ENCODE measurements at places on chromosomes 11 and 22.
A peak's percentile ranks its signal among the peaks of the same experiment; 100 is the strongest.

GRCh38 chr11:3127706-3128355, 37.3 kb downstream of the OSBPL5 start:
- no peak for DNase-seq

- no peak for DNase-seq
Measured at GRCh38 chr11:58097437-58097836, 27.9 kb downstream of the OR9I1 start.

DNA sequence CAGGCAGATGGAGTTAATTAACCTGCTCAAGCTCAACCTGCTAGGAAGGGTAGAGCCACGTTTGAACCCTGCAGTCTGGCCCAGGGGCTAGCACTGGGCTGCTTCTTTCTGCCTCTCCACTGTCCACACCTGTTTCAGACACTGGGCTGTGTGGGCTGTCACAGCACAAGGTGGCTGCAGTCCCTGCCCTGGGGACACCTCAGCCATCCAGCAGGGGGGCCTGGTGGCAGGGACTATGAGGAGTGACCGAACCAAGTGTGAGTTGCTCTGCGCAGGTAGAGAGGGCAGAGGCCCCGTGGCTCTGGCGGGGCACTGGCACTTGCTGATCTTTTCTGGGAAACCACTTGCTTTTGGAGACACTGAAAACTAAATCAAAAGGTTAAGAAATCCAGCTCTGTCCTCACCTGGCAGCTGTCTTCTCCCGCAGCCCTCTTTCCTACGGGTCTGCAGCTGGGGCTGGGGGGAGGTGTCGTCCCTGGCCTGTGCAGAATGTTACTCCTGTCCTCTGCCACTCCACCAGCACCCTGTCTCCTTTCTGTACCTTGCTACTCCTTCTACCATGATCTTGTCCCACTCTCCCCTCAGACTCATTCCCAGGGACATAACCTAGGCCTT, 5.8 kb downstream of the BAD start:
- no peak for DNase-seq

- no peak for DNase-seq
Measured at GRCh38 chr11:44802347-44802746, 75.6 kb downstream of the TSPAN18 start.

DNA sequence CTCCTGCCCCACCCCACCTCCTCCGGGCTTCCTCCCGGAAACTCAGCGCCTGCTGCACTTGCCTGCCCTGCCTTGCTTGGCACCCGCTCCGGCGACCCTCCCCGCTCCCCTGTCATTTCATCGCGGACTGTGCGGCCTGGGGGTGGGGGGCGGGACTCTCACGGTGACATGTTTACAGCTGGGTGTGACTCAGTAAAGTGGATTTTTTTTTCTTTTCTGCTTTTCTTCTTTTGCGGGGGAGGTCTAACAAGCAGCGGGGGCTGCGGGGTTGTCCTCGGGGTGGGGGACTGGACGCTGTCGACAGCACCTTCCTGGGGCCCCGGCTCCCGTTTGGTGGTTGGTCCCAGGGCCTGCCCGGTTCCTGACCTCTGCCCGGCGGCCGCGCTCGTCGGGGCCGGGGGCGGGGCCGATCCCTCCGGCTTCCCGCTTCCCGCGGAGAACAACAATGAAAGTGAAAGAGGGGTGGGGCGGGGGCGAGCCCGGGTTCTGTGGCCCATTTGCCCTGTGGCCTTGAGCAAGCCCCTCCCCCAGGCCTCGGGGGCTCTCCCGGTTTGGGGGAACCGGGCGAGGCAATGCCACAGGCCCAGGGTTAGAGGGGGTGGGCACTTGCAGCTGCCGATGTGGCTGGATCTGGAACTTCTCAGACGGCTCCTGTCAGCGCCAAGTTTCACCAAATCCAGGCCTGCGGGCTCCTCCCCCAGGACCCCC, 975 bp upstream of the MDK start:
- peak; percentile 73 for DNase-seq

DNA sequence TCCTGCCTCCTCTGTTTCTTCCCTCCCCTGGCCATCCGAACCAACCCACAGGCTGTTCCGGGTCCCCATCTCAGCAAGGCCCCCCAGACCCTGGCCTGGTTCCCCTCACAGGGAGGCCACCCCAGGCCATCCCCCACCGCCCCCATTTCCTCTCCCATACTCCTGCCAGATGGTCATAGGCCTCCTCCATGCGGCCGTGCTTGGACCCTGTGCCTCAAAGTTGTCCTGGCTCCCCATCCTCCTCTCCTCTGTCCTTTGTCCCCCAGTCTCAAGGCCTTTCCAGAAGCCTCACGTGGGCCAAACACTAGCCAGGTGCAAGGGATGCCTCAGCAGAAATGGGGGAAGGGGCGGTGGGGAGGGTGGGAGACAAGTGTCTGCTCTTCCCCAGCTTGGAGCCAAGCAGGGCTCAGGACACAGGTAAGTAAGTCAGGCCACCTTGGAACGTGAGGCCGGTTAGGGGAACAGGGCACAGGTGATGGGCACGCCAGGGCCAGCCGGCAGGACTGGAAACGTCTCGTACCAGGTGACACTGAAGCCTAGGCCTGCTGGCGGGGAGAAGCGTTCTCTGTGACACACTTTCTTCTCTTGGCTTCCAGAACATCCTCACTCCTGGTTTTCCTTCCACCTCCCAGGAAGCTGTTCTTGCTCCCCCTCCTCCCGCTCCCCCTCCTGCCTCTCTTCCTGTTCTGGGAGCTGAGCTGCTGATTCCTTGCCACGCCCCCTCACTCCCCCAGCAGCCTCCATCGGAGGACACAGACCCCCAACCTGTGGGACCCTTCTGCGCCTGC, 31.5 kb upstream of the SLC22A12 start:
- DNase-seq: no peak

DNA sequence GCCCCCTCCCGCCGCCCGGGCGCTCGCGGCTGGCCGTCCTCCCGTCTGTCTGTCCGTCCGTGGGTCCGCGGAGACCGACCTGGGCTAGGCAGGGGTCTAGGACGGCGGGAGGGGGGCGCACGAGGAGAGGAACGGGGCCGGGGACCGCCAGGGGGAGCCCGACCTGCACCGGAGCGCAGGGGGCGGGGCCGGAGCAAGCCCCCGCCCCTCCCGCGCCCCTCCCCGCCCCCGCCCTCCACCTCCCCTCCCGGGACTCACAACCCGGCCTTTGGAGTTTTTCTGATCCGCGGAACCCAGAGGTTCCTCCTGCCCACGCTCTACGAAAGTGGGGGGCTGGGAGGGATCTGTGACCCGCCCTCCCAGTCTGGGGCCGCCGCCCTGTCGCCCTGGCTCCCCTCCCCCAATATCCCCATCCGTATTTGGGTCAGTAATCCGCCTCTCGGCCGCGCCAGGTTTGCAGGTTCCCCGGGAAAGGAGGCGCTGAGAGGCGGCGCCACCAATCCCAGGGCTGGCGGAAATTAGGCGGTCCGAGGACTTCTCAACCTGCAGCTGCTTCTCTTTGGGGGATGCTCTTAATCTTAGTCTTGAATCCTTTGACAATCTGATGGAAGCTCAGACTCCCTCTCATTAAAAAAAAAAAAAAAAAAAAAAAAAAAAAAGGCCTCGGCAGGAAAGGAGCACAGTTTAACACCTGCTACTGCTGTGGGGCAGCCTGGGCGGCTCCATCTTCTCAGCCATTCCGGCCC, 925 bp upstream of the KCNJ11 start:
- DNase-seq: peak; percentile 88

GRCh38 chr11:64064374-64065140, 28.8 kb downstream of the FLRT1 start:
- no peak for DNase-seq

DNA sequence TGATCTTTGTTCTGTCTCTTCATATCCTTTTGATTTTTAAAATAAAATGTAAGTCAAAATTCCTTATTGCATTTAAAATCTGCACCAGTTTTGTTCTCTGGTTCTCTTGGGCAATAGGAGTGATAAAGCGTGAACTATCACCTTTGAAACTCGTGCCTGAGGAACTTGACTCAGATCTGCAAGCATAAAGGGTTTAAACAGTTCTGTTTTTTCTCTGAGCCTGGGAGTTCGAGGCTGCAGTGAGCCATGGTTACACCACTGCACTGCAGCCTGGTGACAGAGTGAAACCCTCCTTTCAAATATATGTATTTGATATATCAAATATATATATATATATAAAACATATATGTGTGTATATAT, 38.9 kb upstream of the CLMP start:
- no peak for DNase-seq

GRCh38 chr22:48415520-48415919, 1412.2 kb downstream of the BRD1 start:
- no peak for DNase-seq

Data from NCI-H1105 treated with DMSO at 0.1 percent for 48 hours (cell line).